ENCODE measurements at places on chromosomes 13 and 19.

GRCh38 chr13:101291646-101292515 is 124.4 kb downstream of the NALCN start:
- no peak for DNase-seq

- DNase-seq, result no peak
These were observed 16.2 kb upstream of the MIR17HG start for GRCh38 chr13:91331047-91331915.

GRCh38 chr19:33345163-33345562 is 28.3 kb upstream of the CEBPG start:
- no peak for DNase-seq

DNA sequence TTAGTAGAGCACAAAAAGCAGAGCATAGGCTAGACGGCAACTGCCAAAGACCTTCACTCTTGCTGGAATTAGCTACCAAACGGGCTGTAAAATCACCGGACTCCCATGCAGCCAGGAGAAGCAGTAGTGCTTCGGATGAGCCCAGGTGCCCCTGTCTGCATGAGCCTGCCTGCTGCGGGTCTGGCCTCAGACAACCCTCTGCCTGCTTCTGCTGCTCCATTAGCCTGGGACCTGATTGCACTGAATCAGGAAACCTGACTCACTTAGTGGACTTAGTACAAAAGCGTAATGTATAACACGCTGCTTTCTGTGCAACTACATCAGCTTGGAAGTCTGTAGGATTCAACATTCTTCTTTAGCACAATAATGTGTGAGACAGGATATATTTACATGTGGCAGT is 170.0 kb downstream of the LMO7 start:
- DNase-seq, result no peak

GRCh38 chr13:110629735-110630134 is 14.4 kb downstream of the NAXD start:
- no peak for DNase-seq

- peak; percentile 80 for DNase-seq
These were observed 337.0 kb upstream of the SLC10A2 start for GRCh38 chr13:103403148-103403740.

- DNase-seq, result no peak
These were observed 69.1 kb downstream of the RBM26 start for GRCh38 chr13:79336966-79337365.

DNA sequence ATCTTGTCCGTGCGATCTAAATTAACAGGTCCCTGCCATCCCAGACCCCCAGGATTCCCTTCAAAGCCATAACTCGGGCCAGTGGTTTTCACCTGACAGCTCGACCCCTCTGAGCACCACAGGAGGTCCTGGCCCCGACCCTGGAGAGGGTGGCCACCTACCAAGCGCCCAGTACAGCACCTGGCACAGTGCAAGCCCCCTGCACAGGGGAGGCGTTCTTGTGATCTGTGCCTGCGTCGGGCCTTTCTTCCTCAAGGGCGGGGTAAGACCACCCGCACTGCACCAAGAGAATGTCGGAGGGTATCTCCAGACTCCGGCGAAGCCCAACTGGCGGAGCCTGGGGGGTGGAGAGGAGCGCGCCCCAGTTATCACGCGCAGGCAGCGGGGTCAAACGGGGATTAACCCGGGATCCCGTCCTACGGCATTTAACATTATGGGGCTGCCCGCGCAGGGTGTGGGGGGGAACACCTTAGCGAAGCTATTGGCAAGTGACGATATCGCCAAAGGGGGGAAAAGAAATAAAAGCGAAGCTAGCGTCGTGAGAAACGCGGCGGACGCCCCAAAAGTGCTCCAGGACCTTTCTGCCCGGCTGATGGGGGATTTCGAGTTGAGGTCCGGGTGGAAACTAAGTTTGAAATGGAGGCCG is 1.3 kb upstream of the HNRNPL start:
- DNase-seq, result peak; percentile 77

GRCh38 chr19:1026783-1027649 is 608 bp downstream of the CNN2 start:
- no peak for DNase-seq

DNA sequence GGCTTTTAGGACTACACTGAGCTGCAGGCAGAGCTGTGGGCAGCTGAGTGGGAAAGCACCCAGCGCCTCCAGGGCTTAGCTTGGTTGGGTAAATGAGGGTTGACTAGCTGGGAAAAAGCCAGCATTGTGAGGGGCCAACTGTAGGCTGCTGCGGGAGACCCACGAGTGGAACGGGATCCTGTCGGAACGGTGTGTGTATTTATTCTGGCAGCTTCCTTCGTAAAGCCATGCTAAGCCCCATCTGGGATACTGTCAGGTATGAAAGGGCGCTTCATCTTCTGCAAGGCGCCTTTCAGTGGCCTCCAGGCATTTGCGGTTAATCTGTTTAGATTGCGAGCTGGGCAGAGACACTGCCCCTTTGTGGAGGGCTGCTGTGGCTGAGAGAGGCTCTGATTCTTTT is 39.5 kb upstream of the CNMD start:
- peak; percentile 84 for DNase-seq

GRCh38 chr19:53982611-53983010 is 8.8 kb upstream of the CACNG6 start:
- DNase-seq, result no peak

DNA sequence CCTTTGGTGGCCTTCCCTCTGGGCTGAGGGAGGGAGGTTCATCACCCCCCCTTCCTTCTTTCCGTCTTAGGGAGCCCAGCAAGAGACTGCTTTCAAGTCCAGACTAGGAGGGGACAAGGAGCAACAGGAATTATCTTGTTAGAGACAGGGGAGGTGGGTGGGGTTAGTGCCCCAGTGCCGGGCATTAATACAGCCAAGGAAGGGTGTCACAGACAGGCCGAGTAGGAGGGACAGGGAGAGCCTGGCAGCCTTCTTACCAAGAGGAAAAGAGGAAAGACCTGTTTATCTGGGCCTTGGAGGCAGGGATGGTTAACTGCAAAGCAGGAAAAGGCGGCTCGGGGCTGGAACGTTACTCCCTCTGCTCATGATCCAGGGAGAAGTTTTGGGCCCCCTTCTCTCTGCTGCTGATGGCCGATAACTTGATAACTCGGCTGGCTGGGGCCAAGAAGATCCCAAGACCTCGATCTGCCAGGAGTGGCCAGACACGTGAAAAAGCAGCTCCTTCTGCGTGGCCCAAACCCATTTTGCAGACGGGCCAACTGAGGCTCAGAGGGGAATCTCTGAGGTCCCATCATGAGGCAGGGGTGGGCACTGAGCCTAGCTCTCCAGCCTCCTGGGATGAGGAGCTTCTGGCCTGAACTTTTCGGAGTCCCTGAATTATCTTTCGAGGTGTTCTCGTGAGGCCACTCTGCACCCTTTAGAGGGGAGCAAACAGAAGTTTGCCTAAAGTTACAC is 79.3 kb downstream of the PTPRS start:
- no peak for DNase-seq

DNA sequence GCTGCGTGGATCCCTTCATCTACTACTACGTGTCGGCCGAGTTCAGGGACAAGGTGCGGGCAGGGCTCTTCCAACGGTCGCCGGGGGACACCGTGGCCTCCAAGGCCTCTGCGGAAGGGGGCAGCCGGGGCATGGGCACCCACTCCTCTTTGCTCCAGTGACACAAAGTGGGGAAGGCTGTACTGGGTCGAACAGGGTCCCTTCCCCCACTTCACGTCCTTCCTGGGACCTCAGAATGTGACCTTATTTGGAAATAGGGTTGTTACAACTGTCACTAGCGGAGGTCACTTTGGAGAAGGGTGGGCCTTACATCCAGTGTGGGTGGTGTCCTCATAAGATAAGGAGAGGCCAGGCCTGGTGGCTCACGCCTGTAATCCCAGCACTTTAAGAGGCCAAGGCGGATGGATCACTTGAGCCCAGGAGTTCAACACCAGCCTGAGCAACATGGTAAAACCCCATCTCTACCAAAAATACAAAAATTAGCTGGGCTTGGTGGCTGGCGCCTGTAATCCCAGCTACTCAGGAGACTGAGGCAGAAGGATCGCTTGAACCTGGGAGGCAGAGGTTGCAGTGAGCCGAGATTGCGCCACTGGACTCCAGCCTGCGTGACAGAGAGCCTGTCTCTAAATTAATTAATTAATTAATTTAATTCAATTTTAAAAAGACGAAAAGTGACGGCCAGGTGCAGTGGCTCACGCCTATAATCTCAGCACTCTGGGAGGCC is 1.8 kb downstream of the F2RL3 start:
- no peak for DNase-seq

DNA sequence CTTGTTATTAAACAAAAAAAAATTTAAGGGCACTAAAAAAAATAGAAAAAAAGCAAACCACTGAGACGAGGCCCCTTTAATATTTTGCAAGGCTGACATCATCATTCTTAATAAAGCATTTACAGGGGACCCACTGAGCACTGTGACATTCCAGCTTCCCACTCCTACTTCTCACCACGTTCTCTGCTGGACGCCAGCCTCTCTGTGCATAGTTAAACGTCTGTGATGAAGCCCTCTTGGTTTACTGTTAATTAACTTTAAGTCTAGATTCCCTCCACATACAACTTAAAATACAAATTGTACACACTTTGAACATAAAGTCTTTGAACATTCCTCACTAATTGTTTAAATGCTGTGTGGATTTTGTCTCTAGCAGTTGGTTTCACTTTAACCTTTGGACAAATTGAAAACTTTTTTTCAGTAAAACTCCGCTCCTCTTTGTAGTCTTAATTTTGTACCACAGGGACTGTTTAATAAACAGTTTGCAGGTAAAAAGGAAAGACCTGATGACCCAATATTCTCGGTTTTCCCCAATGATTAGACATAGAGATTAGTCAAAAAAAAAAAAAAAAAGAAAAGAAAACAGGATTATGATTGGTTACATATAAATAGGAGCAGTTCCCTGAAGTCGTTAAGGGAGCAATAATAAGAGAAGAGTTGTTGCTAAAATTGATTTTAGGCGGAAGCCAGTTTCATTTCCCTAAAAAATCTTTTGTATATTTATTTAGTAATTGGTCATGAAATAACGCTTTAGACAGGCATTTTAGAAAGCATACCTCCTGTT is 219.8 kb downstream of the MZT1 start:
- no peak for DNase-seq

DNA sequence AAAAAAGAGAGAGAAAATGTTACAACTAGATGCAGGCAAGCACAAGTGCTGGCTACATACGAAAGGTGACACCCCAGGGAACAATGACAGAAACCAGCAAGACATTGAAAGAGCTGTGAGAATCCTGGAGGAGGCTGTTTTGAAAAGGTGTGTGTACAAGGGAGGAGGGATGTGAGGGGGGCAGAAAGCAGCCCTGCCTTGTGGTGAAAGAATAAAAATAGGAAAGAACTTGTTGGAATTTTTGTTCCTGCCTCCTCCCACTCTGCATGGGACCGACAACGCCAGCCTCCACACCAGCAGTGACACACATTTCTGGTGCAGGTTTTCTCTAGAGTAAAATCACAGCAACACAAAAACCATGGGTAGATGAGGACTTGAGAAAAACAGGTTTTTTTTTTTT is 1258.6 kb downstream of the PCDH9 start:
- peak; percentile 17 for DNase-seq

DNA sequence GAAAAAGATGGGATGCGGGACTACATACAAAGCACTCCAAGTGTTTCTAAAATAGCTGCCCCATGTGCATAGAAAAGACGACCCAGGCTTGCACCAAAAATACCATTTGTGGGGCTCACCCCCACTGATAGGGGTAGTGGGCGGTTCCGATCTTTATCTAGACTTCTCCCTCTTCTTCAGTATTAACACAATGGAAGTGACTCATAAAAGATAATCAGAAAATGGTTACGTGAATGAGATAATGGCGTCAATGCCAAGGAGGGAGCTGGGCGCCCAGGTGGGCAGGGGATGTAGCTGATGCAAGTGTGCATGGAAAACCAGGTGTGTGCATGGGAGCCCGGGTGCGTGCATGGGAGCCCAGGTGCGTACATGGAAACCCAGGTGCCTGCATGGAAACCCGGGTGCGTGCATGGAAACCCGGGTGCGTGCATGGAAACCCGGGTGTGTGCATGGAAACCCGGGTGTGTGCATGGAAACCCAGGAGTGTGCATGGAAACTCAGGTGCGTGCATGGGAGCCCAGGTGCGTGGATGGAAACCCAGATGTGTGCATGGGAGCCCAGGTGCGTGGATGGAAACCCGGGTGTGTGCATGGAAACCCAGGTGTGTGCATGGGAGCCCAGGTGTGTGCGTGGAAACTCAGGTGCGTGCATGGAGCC is 32.7 kb downstream of the LAMP1 start:
- DNase-seq, result no peak

- no peak for DNase-seq
These were observed 37.5 kb upstream of the XPO4 start for GRCh38 chr13:20940083-20940482.

DNA sequence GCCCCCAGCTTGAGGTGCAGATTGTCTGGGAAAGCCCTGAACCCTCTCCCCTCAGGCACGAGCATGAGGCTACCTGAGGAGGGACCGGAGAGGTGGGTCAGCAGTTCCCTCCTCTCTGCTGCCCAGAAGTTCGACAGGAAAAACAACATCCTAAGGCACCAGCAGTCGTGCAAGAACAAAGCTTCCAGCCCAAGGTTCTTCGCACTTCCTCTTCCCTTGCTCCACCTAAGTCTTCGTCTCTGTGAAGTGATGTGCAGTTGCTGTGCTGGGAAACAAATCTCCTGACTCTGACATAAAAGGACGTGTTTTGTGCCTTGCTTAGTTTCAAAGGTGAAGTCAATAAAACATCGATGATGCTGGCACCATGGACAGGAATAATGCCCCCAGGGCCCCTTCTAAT is 173.3 kb downstream of the USP12 start:
- DNase-seq, result no peak

DNA sequence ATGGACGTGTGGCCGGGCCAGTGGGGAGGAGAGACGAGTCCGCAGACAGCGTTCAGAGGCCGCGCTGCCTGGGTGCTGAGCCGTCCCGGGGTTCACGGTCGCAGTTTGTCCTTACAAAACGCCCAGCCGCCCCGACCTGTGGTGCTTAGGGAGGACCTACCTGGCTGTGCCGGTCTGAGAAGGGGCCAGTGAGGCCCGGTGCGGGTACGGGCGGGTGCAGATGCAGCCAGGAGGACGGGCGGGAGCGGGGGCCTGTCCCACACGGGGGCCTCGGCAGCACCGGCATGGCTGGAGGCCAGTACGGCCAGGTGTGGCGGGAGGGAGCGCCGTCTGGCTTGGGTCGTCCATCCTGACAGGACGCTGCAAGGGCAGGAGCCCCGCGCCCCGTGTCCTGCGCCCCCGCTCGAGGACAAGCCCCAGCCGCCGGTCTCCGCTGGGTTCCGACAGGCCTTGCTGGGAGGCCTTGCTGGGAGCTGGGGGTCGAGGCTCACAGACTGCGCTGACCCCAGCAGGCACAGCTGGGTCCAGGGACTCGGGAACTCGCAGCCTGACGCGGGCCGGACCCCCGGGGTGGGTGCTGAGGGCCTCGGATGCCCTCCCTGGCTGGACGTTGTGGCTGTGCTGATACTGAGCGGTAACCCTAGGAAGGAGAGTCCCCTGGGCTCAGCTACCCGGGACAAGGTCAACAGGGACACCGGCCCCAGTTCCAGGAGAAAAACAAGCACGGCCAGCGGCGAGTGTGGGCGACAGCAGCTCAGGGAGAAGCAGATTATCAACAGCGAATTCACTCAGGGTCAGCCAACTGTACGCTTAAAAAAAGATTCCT is 5.3 kb upstream of the PROZ start:
- DNase-seq, result peak; percentile 65

GRCh38 chr19:18001777-18002345 is 6.1 kb upstream of the ARRDC2 start:
- no peak for DNase-seq

- DNase-seq, result no peak
These were observed 13.0 kb downstream of the GAS6 start for GRCh38 chr13:113850722-113851479.

- DNase-seq, result no peak
These were observed 11.9 kb upstream of the C13orf42 start for GRCh38 chr13:51122868-51123566.

GRCh38 chr13:26050568-26051230 is 1.1 kb downstream of the SHISA2 start:
- DNase-seq, result peak; percentile 42
